ENCODE measurements at places on chromosomes 11 and 22.

- DNase-seq: no peak
These were observed 62.9 kb upstream of the PRODH start for GRCh38 chr22:18999008-18999407.

DNA sequence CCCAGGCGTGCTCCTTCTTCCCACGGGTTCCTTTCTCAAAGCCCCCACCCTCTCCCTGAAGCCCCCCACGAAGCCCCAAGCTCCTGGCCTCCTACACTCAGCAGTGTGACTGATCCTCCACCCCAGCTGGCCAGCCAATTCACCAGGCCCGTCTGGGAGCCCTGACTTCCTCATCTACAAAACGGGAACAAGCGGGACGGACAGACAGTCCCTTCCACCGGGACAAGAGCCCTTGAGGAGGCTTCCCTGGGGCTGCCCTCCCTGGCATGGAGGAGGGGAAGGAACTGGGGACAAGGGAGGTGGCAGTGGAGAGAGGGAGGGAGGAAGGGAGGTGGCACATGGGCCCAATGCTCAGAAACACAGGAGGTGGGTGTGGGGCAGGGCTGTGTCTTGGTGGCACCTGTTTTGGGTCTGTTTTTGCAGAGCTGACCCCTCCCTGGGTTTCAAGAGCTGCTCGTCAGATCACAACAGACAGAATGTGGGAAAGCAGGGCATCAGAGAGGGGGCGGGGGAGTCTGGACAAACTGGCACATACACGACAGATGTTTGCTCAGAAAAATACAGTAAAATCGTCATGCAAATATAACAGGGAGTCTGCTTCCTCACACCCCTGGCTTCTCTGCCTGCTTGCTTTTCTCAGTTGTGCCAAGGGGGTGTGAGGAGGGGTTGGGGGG is 56.8 kb downstream of the ELFN2 start:
- no peak for DNase-seq

- DNase-seq: no peak
These were observed 23.9 kb upstream of the TSPAN18 start for GRCh38 chr11:44702889-44703288.

DNA sequence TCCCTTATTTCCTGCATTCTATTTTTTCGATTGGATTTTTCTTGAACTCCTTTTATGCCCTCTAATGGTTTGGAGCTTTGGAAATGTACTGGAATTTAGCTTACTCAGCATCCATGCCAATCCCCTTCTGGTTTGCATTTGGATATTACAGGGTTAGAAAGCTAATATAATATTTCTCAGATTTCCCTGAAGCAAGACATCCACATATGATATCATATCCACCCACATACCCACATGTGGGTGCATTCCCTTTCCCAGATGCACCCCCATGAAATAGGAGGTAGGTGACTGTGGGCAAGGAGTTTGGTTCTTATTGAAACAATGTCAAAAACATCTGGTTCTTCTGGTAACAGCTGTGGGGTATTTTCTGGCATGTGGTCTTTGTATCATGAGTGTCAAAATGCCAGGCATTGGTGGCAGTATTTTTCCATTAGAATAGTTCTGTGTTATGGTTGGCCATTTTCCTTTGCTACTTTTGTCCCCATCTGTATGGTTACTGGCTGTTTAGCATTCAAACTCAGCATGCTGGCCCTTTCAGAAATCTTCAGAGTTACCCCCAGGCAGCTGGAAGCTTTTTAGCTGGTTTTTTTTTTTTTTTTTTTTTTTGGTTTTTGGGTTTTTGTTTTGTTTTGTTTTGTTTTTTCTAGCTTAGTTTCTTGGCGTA is 32.7 kb upstream of the DDX10 start:
- DNase-seq: no peak

- no peak for DNase-seq
These were observed 15.1 kb downstream of the LTO1 start for GRCh38 chr11:69660001-69660500.

- DNase-seq: no peak
These were observed 647 bp downstream of the SWAP70 start for GRCh38 chr11:9664276-9665171.

- DNase-seq: no peak
These were observed 1.9 kb downstream of the BLID start for GRCh38 chr11:122113836-122114825.

DNA sequence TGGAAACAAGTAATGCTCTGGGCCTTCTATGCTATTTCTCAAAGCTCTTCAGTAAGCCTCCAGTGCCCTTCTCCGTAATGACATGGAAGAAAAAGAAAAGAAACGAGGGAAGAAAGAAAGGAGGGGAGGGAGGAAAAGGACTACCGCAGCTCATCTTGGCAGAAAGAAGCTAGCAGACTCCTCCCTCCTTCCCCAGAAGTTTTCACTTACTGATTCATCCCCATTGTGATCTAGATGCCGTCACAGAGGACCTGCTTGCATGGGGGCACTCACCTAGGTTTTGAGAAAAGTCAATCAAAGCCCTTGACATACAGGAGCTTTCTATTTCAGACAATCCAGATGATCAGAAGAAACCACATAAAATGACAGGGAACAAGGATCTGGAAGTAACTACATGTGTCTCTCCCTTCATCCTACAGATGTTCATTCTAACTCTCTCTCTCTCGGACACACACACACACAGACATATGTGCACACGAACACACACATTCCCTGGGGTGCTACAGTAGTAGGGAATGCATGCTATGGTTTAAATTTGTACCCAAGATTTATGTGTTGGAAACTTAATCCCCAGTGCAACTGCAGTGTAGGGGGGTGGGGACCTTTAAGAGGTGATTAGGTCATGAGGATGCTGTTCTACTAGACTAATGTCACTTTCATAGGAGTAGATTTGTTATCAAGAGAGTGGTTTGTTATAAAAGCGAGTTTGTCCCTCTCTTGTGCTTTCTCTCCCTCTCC is 37.6 kb upstream of the RCN1 start:
- no peak for DNase-seq

DNA sequence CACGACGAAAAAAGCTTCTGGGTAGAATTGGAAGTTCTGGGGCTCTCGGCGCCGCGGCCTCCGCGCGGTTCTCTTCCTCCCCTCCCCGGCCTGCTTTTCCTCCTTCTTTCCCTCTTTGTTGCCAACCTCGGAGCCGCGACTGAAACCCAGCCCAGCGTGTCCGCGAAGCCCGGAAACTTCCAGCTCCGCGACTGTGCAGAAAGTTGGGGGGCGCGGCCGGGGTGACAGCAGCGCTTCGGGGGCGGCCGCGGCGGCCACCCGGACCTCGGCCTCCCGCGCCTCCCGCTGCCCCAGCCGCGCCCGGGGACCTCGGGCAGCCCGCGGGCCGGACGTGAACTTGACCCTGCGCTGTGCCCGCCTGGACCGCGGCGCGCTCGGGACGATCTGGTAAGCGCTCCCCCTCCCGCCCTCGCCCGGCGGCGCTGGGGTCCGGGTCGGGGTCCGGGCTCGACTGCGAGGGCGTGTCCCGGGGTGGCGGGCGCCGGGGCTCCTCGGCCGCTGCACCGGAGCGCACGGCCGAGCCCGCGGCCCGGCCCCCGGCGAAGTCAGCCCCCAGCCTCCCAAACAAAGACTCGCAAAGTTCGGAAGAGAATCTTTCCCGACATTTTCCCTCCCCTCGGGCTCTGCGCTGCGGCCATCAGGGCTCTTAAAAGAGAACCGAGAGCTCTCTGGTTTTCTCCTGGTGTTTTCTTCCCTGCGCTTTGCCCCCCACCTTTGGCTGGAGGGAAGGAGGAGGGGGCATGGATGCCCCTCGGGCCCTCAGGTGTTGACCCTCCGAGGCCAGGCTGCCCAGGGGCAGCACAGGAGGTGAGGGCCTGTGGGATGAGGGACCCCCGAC is 67.9 kb upstream of the WNT7B start:
- no peak for DNase-seq

- DNase-seq: no peak
These were observed 10.8 kb upstream of the CCT8L2 start for GRCh38 chr22:16603448-16603768.

DNA sequence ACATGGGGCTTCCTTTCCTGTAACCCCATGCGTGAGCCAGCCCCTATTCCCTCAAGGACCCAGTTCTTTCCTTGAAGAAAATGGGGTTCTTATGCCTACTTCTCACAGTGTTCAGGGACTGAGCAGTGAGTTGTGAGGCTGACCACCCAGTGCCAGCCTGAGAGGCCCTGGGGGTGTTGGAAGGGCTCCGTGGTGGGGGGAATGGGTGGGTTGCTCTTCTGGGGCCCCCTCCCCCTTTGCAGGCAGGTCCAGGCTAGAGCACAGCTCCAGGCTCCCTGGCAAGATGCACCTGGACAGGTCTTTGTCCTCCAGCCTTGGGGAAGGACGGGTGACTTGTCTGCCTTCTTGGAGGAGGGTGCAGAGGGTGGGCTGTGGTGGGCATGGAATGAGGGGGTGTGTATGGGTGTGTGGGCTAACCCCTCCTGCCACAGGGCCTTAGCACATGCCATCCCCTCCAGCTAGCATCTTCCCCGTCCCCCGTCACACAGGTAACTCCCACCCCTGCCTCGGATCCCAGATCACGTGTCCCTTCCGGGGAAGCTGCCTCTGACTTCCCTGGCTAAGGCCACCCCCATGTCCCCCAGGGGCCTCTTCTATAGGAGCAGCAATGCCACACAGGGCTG is 64.6 kb downstream of the MYEOV start:
- DNase-seq: no peak

DNA sequence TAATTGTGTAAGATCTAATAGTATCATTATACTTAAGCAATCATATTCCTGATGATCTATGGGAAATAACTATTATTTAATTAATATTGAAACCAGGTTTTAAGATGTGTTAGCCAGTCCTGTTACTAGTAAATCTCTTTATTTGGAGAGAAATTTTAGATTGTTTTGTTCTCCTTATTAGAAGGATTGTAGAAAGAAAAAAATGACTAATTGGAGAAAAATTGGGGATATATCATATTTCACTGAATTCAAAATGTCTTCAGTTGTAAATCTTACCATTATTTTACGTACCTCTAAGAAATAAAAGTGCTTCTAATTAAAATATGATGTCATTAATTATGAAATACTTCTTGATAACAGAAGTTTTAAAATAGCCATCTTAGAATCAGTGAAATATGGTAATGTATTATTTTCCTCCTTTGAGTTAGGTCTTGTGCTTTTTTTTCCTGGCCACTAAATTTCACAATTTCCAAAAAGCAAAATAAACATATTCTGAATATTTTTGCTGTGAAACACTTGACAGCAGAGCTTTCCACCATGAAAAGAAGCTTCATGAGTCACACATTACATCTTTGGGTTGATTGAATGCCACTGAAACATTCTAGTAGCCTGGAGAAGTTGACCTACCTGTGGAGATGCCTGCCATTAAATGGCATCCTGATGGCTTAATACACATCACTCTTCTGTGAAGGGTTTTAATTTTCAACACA is 6.4 kb downstream of the BIRC3 start:
- DNase-seq: no peak

GRCh38 chr11:134764367-134764766 is 352.3 kb upstream of the B3GAT1 start:
- no peak for DNase-seq

DNA sequence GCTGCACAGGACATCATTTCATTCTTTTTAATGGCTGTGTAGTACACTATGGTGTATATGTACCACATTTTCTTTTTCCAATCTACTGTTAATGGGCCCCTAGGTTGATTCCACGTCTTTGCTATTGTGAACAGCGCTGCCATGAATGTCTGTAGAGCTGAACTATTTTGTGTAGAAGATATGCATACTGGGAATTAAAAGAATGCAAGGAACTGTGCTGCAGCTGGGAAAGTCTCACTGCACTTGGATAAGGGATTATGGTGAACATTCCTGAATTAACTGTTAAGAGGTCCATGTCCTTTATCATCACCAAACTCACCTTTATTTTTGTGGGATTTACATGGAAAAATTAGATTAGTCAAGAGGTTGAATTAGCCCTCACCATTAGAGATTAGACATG is 224.7 kb downstream of the SNX19 start:
- no peak for DNase-seq

DNA sequence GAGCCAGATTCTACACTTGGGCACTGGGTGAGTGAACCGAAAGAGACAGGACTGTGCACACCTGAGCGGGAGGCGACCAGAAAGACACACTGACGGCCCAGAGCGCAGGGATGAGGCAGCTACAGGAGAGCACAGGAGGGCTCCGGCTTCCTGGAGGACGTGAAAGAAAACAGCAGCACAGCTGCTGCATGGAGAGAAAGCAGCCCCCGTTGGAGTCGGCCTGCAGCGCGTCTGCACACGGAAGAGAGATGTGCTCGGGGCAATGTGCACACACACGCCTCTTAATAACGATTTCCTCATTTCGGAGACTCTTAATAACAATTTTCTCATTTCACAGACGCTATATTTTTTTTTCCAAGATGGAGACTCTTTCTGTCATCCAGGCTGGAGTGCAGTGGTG is 160.4 kb downstream of the CTTN start:
- no peak for DNase-seq

GRCh38 chr11:7253800-7254199 is 2.1 kb downstream of the SYT9 start:
- no peak for DNase-seq

DNA sequence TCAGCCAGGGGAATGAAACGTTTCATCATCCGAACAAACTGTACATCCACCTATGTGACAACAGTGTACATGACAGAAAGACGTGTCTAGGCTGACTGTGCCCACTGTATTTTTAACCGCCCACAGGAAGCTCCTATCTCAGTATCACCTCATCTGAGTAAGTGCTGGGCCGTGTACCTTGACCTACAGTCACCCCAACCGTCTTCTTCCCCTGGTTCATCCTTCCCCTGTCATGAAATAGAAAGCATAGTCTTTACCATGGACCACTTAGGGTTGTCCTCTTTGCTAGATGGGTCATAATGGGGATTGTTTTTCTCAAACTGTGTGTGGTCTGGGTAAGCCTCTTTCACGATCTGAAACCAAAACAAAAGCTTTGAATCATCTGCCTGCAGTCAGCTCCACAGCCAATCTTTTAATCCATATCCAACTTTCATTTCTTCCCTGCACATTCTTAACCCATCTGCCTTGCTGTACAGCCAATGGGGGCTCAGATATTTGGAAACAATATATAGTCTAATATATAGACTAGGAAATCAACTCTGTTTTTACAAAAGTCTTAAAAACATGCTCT is 4.2 kb downstream of the THYN1 start:
- no peak for DNase-seq
